Activated T-cell treated with anti-CD3 and anti-CD28 coated beads, Interleukin-2, amount 50 U/mL, for 72 hours (primary cell): ENCODE measurements at places on chromosomes 13 and 19. TPM values are rescaled to one million over a fixed set of nuclear protein-coding genes. Genes with fewer than 3 reads are reported as not detected.

DNA sequence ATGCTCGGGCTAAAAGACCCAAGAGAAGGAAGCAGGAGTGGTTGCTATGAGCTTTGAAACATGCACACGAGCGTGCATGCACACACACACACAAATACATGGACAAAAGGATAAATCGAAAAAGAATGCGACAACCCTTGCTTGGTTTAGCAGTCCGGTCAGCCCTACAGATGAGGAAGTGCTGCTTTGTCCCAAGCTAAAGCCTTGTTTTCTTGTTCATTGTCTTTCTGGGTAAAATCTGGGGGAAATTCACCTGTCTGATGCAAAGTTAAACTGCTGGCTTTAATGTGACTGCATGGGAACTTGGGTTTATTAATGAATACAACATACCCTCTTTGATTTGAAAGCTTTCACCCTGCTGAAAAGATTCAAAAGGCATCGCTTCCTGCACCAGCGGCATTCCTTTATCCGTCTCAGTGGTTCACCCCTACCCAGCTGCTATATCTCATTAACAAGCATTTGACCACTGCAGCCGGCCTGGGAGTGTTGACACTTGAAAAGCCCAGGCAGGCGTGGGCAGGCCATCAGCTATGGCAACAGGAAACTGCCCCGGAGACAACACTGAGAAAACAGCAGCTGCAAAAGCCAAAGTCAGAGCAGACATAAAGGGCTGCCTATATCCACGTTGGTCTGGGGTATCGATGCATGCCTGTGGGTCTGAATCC is 301.7 kb downstream of the NDFIP2 start:
- no peak for DNase-seq

Gene CALR
- total RNA-seq: 489 TPM

Gene CLDN10
- not detected for total RNA-seq

- no peak for DNase-seq
Observed at GRCh38 chr13:22427066-22427465, 753.7 kb upstream of the SGCG start.

Gene KLK13
- not detected for total RNA-seq

- no peak for DNase-seq
Observed at GRCh38 chr19:50478901-50479715, 2.5 kb upstream of the GARIN5A start.

DNA sequence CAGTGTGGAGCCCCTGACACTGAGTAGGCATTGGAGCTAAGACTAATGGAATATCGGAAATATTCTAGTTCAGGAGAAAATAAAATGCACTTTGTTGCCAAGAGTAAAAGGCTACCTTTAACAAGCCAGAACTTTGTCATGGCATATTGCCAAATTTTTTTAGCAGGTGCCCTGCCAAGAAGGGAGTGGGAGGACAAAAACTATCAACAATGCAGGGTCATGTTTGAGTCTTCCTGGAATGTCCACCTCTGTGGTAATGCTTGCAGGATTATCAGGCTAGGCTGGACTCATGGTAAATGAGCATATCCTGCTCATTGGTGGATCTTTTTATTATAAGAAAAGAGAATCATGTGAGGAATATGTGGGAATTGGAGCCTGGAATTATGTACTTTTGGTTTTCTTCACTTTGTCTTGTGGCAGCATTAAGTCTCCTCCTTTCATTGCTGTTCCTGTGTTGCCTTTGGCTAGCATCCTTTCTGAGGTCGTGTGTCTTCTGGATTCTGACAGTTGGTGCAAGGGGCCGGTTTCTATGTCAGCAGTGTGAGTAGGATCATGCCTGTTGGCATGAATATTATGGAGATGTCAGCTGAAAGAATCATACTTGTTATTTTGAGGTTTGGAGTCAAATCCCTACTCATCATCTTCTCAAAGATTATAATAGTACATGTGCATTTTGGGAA is 122.9 kb upstream of the SPRY2 start:
- no peak for DNase-seq

- DNase-seq: no peak
Observed at GRCh38 chr19:10882108-10882457, 10.7 kb downstream of the CARM1 start.

DNA sequence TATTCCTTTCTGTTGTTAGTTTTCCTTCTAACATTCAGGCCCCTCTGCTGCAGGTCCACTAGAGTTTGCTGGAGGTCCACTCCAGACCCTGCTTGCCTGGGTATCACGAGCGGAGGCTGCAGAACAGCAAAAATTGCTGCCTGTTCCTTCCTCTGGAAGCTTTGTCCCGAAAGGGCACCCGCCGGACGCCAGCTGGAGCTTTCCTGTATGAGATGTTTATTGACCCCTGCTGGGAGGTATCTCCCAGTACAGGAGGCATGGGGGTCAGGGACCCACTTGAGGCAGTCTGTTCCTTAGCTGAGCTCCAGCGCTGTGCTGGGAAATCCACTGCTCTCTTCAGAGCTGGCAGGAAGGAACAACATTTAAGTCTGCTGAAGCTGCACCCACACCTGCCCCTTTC is 259.1 kb downstream of the SLC7A1 start:
- no peak for DNase-seq

DNA sequence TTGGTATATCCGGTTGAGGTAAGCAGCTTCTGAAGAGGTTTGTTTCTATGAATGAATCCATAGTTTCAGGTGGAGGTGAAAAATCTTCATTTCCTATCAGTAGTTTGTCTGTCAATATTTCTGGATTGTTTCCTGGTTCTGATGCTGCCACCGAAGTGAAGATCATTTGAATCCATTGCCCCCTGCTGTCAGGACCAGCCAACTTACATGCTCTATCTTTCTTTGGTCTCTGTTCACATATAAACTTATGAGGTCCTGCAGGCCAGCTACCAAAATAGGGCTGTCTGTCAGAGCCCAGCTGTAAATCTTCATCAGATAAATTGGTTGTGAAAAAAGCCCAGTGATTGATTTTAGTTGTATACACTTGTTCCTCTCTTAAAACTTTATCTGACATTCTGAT is 15.2 kb upstream of the N4BP2L1 start:
- DNase-seq: no peak

Gene EDNRB
- not detected for total RNA-seq

Gene HIPK4
- 0.12 TPM for total RNA-seq

DNA sequence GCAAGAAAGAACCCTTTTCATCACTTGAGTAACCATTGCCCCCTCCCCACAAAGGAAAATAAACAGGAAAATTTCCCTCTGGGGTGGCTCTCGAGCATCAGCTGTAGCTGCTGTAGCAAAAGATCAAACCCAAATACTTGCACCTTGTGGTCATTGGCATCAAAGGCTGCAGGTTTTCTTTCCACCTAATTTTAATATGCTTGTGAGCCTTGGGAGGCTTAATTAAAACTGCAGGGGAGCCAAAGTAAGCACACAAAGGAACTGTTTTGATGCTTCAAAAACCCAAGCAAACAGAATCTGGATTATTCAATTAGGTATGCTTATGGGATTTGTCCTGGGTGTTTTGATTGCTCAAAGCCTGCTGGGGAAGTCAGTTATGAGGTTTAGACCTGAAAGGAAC is 119.5 kb downstream of the SHISA2 start:
- DNase-seq: no peak

Gene MPHOSPH8
- 59.3 TPM for total RNA-seq

GRCh38 chr19:2494447-2495129 is 18.7 kb downstream of the GADD45B start:
- peak; percentile 44 for DNase-seq

GRCh38 chr19:5046339-5047039 is 77.6 kb downstream of the KDM4B start:
- no peak for DNase-seq

- DNase-seq: no peak
Observed at GRCh38 chr13:78430166-78430791, 173.1 kb downstream of the POU4F1 start.

Gene ELAVL3
- 0.48 TPM for total RNA-seq

DNA sequence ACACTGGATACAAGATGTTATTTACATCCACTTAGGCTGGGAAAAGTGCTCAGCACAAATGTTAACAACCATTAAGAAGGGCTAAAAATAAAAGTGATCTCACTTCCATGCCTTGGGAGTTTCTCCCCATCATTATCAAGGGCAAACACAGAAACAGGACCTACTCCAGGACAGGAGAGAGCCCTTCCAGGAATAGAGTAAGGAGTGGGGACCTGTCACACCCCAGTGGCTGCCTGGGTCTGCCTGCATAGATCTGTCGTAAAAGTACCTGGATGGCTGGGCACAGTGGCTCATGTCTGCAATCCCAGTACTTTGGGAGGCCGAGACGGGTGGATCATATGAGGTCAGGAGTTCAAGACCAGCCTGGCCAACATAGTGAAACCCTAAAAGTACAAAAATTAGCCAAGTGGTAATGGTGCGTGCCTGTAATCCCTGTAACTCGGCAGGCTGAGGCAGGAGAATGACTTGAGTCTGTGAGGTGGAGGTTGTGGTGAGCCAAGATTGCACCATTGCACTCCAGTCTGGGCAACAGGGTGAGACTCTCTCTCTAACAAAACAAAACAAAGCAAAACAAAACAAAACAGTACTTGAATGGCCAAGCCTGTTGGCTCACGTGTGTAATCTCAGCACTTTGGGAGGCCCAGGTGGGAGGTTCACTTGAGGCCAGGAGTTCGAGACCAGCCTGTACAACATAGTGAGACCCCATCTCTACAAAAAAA is 5.6 kb downstream of the ATP8A2 start:
- DNase-seq: no peak

GRCh38 chr13:28357911-28358433 is 137.0 kb downstream of the FLT1 start:
- no peak for DNase-seq

DNA sequence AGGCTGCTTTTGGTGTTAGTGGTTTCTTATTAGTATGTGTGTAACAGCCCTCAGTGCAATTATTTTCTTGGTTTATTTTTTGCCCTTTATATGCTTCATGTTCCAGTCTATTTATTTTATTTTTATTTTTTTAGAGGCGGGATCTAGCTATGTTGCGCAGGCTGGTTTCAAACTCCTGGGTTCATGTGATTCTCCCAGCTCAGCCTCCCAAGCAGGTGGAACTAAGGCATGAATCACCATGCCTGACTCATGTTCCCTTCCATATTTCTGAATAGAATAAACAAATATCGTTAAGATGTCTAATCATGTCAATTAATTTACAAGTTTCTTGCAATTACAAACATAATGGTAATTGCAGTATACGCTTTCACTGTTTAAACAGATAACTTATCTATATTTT is 11.7 kb downstream of the SKA3 start:
- no peak for DNase-seq

GRCh38 chr13:40519637-40520036 is 146.8 kb downstream of the FOXO1 start:
- DNase-seq: no peak

- no peak for DNase-seq
Observed at GRCh38 chr13:98141091-98141490, 1.8 kb upstream of the FARP1 start.

Gene DNAJC15
- total RNA-seq: 23.5 TPM

DNA sequence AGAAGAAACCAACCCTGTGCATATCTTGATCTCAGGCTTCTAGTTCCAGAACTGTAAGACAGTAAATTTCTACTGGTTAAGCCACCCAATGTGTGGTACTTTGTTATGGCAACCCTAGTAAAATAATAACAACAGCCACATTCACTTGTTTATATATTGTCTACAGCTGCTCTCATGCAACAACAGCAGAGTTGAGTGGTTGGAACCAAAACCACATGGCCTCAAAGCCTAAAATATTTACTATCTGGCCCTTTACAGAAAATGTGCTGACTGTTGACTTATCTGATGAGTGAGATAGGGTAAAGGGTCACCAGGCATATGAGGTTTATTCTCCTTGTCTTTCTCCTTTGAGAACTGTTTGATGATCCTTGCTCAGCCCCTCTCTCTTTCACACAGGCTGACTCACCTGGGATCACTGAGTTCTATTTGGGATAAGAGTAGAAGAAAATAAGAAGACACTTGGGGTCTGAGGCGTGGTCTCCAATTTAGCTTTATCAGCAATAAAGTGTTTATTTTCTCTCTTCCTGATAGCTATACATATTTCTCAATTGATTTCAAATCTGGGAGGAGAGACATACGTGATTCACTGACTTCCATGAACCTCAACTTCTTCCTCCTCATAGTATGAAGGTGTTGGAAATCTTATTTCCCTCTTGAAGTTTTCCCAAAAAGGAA is 227.5 kb upstream of the STARD13 start:
- no peak for DNase-seq
